ENCODE measurements at places on chromosomes 1 and 21. TPM values are rescaled to one million over a fixed set of nuclear protein-coding genes. Genes with fewer than 3 reads are reported as not detected.

DNA sequence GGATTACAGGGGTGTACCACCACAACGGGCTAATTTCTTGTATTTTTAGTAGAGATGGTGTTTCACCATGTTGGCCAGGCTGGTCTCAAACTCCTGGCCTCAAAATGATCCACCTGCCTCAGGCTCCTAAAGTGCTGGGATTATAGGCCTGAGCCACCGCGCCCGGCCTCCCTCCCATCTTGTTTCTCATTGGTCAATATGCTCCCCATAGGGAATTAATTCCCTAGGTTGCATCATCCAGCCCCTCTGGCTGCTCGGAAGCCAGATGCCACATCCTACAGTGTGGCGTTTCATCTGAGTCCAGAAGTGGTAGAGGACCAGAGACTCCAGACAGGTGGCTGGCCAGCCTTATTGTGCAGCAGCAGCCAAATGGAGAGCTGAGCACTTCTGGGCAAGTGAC lies 11.5 kb upstream of the VASH2 start:
- no peak for DNase-seq

CD1B gene
- total RNA-seq = not detected

DNA sequence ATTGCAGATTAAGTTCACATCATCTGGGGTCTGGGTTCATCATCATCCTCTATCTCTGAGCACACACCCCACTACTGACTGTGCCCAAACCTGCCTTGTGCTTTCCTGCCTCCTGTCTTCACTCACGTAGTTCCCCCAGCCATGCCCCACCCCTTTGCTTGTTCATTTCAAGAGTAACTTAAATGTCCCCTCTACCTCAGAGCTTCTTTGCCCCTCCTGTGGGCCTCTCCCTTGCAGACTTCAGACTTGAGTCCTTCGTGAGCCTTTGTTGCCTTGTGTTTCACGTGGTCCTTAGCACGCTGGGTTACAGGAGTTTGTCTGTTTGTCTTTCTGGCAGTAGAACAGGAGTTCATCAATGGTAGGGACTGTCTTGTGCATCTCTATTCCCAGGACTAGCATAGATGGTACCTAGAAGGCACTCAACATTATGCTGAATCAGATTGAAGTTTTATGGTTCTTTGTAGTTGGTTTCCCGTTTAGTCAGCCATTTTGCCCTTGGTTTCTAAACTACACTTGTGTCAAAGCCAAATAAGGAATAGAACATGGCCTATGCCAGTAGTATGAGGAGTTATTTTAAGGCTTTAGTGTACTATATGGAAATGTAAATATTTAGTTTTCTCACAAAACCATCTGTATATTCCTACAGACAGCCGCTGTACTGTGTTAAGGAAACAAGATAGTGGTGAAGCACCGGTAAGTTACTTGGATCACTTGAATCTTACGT lies 86.2 kb downstream of the TTC3 start:
- no peak for DNase-seq

DNA sequence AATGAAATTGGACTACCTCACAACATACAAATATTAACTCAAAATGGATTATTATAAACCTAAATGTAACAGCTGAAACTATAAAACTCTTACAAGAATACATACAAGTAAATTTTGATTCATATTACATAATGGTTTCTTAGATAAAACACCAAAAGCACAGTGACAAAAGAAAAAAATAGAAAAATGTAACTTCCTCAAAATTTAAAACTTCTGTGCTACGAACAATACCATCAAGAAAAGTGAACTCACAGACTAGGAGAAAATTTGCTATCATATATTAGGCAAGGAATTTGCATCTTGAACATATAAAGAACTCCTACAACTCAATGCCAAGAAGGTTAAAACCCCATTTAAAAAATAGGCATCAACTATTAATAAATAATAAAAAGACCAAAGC lies 31.2 kb downstream of the ANGPTL3 start:
- DNase-seq = no peak

DNA sequence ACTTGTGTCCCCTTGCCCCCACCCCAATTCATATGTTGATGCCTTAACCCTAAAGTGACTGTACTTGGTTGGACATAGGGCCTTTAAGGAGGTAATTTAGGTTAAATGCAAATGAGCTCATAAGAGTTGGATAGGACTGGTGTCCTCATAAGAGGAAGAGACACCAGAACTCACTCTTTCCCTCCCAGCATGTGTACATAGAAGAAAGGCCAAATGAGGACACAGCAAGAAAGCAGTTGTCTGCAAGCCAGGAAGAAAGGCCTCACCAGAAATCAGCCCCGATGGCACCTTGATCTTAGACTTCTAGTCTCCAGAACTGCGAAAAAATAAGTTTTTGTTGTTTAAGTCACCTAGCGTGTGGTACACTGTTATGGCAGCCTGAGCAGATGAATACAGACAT lies 45.5 kb downstream of the RAB3GAP2 start:
- DNase-seq = no peak

KCNQ4 gene
- total RNA-seq = 1.6 TPM

DNA sequence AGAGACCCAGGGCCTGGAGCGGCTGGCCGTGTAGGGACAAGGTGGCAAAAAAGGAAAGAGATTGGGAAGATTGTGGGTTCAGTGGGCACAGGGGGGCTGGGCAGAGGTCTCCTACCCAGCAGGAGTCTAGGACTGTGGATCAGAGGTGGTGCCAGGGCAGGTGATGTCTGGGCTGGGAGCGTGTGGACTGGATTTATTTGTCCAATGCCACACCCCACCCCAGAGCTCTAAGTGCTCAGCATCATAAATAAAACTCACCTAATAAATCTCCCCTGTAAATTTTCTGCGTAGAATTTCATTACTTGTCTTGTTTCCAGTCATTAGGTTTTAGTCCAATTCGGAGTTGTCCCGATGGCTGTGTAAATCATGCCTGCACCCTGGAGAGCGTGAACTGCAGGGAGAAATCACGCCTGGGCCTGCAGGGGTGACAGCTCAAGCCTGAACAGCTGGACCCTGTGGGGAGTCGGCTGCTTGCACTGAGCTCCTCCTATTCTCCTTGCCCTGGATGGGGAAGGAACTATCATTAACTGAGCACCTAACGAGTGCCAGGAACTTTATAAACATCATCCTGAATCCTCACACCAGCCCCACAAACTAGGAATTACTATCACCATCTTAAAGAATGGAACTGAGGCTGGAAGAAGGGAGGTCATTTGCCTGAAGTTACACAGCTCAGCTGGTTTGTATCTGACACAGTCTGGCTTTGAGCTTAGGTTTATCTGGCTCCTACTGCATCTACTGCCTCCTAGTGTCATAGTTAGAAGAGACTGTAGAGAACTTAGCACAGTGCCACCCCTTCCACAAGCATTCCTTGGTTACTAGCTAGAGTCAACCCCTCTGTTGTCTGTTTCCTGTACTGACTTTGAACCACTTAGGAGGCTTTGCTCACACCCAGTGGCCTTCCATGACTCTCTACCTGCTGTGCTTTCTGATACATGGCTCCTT lies 25.0 kb upstream of the POU3F1 start:
- DNase-seq = no peak

PGLYRP3 gene
- total RNA-seq = not detected

DNA sequence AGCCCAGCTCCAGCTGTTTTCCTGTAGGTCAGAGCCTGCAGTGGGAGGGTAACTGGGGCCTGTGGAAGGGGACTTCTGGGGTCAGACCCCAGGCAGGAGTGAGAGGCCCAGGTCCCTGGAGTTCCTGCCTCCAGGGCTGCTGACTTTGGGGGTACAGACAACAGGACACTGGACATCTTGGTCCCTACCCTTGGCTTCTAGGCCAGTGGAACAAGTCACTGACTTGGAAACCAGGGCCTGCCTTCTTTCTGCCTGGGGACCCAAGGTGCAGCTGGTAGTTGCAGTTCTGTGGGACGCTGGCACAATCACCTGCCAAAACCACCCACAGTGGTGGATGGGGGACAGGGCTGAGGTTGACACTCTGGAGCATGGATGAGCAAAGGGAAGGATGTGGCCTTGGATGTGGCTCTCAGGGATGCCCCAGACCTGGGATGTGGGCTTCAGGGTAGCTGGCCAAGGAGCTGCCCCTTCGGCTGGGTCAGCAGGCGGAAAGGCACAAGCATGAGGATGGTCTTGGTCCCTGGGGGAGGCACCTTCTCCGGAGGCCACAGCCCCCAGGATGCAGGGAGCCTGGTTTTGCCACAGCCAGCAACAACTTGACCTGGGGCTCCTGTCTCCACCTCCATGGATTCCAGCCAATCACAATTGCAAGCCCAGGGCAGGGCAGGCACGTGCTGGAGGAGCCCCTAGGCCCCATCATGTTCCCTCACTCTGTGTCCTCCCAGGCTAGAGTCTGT lies 5.8 kb downstream of the JMJD4 start:
- no peak for DNase-seq

GRCh38 chr1:205272536-205272935 lies 44.8 kb downstream of the TMCC2 start:
- no peak for DNase-seq

GRCh38 chr1:204875255-204875654 lies 4.6 kb downstream of the NFASC start:
- no peak for DNase-seq

GRCh38 chr21:35373998-35374397 lies 324.9 kb upstream of the RUNX1 start:
- DNase-seq = no peak

DNA sequence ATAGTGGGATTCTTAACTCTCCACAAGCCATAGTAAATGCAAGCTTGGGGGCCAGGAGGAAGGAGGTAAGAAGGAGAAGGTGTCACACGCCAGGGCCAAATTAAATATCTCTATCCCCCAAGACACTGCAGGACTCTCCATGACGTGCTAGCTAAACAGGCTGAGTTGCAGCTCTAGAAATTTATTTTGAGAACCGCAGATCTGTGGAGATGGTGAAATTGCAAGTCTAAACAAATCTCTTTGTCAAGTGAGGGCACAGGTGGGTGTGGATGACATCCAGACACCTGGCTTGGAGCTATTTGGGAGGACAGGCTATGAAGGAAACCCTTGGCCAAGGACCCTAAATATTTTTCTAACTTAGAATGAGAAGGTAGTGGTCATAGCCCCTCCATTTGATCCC lies 39.5 kb upstream of the USP1 start:
- no peak for DNase-seq

NBPF20 gene
- total RNA-seq = 4.9 TPM

FAM78B gene
- 1.1 TPM for total RNA-seq

- DNase-seq = no peak
Measured at GRCh38 chr1:221979444-221980032, 237.6 kb upstream of the DUSP10 start.

DMRTA2 gene
- total RNA-seq = not detected
